ENCODE measurements at places on chromosomes 7 and 10.

DNA sequence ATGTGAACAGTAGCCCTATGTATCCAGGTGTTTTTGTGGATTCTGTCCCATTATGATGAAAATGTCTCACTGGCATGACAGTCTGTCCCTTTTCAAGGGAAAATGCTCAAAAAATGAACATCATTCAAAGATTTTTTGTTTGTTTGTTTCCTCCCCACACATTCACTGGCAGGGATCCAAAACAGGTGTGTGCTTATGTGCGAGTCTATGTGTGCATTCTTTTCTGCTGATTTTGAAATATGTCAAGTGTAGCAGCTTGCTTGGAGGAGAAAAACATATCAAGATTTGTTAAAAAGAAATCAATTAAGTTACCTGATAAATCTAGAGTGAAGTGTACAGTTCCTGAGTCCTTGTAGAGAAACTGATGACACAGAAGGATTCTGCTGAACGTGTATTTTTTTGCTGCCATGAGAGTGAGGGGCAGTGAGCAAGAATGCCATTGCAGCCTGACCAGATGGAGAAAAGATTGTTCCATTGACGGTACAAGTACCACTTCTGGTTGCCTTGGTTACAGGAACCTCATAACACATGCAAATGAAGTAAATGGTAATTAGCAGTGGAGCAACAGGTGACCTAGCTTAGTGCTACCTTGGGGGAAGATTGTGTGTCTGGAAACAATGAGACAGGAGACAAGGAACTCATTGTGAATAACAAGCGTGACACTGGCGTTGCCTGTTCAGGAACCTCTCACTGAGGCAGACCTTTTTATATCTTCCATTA is 277.4 kb upstream of the PHYHIPL start:
- DNase-seq: no peak

GRCh38 chr10:8041284-8041991 is 13.1 kb upstream of the GATA3 start:
- DNase-seq: no peak

DNA sequence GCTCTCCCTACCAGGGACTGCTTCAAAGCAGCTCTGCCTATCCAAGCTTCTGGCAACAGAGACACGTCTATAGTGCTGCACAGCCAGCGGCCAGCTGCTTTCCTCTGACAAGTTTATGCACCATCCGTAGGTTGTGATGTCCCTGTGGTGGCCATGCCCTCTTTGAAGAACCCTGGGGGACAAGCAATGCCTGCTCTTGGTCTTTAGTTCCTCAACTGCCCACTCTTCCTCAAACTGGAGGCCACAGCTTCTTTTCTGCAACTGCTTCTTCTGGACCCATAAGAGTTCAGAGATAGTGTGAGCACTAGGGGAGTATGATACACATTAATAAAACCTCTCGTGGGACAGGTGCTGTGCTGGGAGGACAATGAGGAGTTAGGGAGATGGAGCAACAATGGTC is 164.9 kb downstream of the ELMO1 start:
- no peak for DNase-seq

DNA sequence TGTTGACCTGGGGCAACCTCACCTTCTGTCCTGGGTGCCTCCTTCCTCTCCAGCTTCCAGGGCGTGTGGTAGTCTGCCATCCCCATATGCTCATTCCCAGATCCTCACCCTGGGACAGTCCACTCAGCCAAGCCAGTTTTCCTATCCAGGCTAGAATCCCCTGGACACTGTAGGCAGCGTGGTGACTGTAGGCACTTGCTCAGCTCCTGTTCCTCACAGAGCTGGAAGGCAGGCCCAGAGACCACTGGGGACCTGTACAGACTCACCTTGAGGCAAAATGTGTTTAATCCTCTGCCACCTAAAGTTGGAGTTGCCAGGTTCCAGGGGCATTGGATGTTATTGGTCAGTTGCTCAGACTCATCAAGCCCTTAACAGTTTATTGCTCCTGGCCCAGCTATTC is 2.4 kb upstream of the GRID1 start:
- DNase-seq: no peak

DNA sequence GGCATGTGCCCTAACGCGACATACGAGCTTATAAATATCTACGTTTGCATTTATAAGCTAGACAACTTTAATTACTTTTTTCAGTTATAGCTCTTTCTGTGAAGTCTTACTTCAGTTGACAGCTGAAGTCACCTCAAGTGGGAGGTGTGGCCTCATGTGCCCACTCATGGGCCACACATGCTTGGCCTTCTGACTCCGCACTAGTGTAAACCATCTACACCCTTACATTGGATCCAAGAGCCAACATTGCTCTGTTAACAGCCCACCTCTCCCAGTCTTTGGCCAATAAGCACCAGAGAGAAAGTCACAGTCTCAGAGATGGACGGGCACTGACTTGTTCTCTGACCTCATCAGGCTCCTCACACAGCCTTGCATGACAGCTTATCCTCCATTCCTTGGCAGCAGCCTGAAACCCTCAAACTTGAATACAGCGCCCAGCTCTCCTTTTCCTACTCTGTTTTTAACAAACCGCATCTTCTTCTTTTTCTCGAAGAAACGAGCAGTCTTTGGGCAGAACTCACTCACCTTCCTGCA is 70.9 kb upstream of the AMPH start:
- DNase-seq: no peak

GRCh38 chr10:51960494-51960895 is 261.1 kb upstream of the CSTF2T start:
- no peak for DNase-seq

- no peak for DNase-seq
Observed at GRCh38 chr10:51397695-51398094, 301.7 kb downstream of the CSTF2T start.

DNA sequence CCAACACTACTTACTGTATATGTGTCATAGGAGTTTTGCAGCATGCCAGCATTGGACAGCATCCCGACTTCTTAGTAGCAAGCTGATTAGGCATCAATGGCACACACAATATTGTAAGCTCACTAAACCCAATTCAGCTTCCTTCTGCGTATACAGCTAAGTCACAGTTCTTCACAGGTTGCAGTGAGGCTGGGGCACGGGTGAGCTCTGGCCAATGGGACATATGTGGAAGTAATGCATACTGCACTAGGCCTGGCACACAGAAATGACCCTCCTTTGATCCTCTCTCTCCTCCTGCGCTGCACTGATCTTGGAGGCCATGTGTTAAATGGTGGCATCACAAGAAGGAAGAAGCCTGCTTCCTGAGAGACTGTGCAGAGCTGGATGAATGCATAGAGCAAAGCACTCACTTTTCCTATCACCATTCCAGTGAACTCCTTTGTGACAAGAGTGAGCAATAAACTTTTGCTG is 11.9 kb downstream of the RAB11FIP2 start:
- DNase-seq: no peak

DNA sequence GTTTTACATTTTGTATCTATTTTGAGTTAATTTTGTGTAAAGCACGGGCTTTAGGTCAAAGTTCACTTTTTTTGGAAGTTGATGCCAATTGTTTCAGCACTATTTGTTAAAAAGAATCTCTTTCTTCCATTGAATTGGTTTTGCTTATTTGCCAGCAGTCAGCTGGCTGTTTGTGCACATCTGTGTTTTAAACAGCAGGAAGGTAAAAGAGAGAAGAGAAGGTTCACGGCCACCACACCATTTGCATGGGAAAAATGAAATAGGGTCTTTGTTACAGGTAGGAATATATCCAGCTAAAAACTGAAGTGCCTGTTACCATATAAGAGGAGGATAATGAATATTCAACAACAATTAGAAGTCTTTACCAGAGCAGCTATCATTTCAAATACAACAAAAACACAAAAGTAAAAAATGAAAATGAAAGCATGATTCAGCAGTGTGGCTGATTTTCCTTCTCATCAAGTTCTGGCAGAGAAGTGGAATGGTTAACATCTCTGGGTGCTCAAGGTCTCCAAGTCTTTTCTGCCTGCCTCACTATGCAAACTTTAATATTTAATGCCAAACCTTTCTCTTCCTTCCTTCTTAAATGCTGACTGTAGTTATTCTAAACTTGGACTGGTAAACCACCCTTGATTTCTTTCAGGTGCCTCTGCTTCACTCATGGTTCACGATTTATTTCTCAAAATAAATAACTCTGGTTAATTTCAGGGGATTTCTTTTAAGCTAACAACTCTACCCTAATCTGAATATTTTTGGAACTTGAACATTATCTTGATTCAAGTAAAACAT is 841.5 kb downstream of the GRM8 start:
- DNase-seq: no peak

DNA sequence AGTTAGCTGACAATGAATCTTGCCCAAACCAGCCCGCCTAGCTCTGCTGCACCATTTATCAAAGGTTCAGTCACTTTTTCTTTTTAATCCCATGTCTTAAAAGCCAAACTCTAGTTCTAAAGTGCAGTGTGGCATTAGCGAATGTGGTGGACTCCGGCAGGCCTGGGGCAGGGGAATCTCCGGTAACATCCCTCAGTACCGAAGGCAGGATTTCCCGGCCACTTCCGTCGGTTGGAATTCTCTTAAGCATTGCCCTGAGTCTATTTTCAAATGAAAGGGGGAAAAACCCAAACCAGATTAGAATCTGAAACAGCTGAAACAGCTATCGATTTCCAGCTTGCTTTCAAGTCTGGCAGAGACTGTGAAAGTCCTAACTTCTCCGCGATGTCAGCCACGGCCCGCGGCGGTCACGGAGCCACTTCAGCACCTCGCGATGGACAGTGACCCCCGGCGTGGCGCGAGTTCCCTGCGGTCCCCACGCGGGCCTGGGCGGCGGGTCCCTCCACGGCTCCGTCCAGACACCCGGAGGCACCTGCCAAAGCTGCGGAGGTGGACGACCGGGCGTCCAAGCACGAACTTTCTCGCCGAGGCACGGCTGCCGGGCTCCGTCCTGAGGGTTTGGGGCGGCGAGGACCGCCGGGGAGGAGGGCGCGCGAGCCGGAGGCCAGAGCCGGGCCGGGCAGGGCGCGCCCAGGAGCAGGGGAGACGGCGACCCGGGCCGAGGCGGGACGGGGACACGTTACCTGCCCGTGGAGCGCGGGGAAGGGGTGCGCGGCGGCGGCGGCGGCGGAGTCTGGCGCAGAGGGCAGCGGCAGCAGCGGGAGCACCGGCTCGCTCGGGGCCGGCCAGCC is 745 bp downstream of the TCERG1L start:
- no peak for DNase-seq

- DNase-seq: no peak
Observed at GRCh38 chr7:35905555-35905954, 104.7 kb downstream of the SEPTIN7 start.

- no peak for DNase-seq
Observed at GRCh38 chr7:22176791-22177412, 180.1 kb downstream of the RAPGEF5 start.

DNA sequence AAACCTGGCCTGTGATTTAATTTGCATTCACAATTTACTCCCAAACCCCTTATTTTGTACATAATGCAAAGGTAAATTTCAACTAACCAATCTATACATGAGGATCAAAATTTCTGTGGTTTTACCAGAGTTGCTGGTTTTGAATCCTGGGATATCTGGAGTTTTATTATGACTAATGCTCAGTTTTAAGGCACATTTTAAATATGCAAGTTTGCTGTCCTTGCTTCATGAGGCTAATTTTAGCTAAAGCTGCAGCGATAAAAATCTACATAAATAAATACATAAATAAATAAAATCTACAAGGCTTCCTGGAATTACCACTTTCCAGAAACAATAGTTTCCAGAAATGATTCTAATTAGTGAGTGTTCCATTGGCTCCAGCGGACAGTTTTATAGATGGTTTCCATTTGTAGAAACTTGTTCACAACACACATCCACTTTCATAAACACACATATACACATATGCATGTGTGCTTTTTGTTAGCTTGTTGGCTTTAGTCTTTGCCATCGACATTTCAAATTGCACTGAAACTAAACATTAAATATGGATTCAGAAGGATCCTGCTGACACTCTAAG is 339.5 kb upstream of the NRP1 start:
- DNase-seq: no peak

- no peak for DNase-seq
Observed at GRCh38 chr7:17093461-17093860, 205.0 kb upstream of the AHR start.

GRCh38 chr10:5325076-5325475 is 39.7 kb upstream of the UCN3 start:
- no peak for DNase-seq

DNA sequence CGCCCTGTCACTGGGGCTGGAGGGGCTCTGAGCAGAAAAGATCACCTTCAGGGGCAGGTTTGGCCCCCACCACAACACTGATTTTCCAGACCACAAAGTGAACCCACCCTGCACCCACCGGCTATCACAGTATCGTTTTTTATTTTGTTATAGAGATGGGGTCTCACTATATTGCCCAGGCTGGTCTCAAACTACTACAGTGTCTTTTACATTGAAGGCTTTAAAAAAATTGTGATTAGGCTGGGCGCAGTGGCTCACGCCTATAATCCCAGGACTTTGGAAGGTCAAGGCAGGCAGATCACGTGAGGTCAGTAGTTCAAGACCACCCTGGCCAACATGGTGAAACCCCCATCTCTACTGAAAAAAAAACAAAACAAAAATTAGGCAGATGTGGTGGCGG is 125.1 kb downstream of the COL26A1 start:
- no peak for DNase-seq

- no peak for DNase-seq
Observed at GRCh38 chr10:31146491-31147209, 115.0 kb upstream of the ZNF438 start.

- no peak for DNase-seq
Observed at GRCh38 chr10:104323760-104324201, 14.5 kb downstream of the ITPRIP start.

DNA sequence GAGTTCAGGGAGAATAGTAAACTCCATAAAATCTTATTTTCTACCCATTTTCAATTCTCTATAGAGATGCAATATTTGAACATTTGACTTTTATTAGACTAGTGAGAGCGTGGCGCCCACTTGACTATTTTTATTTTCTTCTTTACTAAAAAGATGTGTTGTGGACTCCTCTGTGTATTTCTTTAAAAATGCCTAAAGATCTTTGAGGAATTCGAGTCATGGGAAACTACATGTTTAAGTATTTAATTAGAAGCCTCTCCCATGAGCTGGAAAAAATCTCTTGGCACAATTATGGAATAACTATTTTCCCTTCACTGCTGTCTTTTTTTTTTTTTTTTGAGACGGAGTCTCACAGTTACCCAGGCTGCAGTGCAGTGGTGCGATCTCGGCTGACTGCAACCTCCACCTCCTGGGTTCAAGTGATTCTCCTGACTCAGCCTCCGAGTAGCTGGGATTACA is 124.2 kb downstream of the ARHGAP12 start:
- DNase-seq: no peak

DNA sequence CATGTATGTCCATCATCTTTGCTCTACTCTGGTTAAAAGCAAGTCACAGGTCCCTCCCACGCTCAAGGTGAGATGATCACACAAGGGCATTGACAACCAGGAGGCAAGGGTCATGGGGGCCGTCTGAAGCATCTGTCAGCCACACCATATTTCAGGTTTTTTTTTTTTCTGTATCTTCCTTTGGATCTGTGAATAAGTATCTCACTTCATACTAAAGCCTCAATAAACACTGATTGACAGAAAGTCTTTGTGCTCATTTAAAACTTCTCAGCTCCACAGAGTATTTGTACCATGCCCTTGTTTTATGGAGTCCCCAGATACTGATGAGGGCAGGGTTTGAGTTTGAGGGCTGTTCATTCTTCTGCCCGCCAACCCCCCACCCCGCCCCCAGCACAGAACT is 45.0 kb downstream of the AUTS2 start:
- DNase-seq: no peak

Measured in stimulated activated CD8-positive, alpha-beta memory T cell treated with anti-CD3 and anti-CD28 coated beads, Interleukin-2, amount 100 ng/mL, for 1 hour (primary cell).